ENCODE measurements at places on chromosomes 4 and X.

- no peak for DNase-seq
Observed at GRCh38 chr4:148079961-148080360, 348.1 kb downstream of the ARHGAP10 start.

DNA sequence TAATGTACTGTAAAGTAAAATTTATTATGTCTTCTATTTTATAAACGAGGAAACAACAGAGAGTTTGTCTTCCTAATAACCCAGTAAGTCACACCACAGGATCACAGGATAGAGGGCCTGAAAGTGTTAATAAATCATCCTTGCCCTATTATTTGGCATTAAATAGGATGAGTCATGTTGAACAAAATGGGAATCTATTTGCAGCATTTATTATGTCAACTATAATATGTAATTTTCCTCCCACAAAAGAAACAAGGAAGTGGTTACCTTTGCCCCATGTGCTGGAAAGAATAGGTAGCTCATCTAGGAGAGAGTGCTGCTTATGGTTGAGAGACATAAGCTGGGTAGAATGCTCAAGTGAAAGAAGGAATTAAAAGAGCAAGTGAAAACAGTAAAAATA is 237.6 kb upstream of the NDST3 start:
- no peak for DNase-seq

GRCh38 chr4:143286701-143287571 is 49.7 kb upstream of the GAB1 start:
- DNase-seq = peak; percentile 23

DNA sequence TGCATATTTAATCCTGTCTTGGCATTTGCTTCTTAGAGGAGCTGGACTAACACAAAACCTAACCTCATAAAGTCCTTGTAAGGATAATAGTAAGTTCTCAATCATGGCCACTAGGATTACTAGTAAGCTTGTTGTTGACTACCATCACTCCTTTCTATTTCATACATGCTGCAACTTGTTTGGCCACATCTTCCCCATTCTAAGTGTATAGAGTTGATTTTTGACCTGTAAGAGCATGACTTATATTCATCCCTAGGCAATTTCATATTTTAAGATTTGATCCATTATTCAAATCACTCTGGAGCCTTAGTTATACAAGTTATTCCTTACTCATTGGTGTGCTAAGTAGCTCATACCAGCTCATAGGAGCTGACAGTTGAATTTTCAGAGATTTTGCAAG is 109.4 kb downstream of the EFHC2 start:
- DNase-seq = no peak

DNA sequence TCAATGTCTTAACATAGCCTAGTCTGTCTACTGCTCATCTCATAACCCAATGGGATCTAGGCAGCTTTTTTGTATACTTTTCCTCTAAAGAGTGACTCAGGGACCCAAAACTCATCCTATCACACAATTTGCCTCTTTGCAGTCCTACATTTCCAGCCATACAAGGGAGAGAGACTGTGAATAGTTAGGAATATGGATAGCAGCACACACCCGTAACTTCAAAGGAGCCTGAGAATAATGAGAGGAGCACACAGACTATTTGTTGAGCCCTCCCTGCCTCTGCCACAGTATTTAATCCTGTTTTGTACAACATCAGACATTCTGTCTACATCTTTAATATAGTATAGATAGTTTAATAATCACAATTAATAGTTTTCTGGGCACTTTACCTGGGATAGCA is 83.2 kb downstream of the AREG start:
- DNase-seq = no peak

DNA sequence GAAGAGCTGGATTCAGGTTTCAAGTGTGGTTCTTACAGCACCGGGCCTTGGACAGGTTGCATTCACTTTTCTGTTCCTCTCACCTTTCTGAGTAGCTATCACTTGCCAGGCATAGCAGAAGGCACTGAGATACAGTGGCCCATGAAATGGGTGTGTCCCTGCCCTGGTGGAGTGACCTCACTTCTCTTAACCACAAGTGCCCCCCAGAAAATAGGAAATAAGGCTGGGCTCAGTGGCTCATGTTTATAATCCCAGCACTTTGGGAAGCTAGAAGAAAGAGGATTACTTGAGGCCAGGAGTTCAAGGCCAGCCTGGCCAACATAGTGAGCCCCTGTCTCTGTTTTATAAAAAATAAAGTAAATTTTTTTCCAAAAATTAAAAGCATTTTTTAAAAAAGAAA is 101.7 kb upstream of the KIT start:
- DNase-seq = no peak

DNA sequence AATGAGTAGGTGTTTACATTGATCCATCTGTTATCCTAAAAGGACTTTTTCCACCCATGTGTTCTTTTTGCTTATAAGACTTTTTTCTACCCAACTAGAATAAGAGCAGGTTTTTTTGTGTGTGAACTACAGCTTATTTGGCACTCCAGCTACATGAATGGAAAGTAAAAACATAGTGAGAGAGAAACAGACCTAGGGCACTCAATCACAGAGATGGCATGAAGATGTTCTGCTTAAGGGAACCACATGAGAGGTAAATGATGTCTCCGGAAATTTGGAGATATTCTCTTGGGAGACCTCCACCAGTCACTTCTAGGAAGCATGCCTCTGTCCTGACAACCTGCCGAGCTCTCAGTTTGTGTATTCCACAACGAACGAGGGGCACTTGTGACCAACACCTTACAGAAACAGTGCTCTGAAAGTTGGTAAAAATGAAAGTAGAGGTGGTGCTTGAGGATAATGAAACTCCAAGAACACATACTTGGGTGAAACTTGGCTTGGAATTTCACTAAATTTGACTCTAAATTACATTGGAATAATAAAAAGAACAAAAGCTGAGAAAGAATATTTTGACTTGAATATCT is 788.4 kb upstream of the GALNTL6 start:
- no peak for DNase-seq

DNA sequence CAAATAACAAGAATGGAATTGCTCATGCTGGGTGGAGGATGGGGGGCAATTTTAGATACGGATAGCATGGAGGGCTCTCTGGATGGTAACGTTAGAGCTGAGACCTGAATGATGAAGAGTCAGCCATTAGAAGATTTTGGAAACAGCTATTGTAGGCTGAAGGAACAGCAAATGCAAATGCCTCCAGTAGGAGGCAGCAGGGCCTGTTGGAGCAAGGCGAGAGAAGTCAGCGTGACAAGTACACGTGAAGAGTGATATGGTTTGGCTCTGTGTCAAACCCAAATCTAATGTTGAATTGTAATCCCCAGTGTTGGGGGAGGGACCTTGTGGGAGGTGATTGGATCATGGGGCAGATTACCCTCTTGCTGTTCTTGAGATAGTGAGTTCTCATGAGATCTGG is 59.3 kb upstream of the SOD3 start:
- no peak for DNase-seq

GRCh38 chr4:15164571-15164970 is 162.3 kb downstream of the CPEB2 start:
- no peak for DNase-seq

DNA sequence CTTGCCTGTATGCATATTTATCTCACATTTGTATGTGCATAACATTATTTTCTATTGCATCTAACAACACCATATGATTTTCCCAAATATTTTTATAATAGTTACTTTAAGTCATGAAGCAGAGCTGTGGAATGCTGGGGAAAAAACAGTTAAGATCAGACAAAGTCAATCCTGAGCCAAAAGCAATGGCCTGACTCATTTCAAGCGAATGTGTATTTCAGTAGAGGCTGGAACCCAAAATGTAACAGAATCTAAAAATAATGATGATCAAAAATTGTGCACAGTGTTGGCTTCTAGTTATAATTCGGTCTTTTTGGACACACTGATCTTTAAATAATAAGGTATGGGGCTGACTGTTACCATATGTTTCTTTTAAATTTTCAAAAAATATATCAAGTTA is 516.2 kb upstream of the ADGRL3 start:
- peak; percentile 71 for DNase-seq

GRCh38 chr4:54660591-54660990 is 2.8 kb downstream of the KIT start:
- no peak for DNase-seq

DNA sequence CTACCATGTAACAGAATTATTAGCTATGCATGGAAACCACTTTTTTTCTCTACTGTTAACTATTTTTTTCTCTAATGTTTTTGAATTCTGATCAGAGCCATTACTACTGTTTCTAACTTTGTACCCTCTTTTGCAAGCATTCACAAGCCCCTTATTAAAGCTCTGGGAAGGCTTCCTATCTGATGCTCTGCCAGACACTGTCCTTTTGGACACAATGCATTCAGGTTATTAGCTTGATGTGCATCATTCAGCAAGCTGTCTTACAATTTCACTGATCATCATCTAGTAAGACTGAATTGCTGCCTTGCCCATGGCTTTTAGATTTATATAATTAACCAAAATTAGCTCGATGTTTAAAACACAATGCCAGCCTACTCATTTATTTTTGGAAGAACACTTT is 155.1 kb downstream of the NR3C2 start:
- no peak for DNase-seq

DNA sequence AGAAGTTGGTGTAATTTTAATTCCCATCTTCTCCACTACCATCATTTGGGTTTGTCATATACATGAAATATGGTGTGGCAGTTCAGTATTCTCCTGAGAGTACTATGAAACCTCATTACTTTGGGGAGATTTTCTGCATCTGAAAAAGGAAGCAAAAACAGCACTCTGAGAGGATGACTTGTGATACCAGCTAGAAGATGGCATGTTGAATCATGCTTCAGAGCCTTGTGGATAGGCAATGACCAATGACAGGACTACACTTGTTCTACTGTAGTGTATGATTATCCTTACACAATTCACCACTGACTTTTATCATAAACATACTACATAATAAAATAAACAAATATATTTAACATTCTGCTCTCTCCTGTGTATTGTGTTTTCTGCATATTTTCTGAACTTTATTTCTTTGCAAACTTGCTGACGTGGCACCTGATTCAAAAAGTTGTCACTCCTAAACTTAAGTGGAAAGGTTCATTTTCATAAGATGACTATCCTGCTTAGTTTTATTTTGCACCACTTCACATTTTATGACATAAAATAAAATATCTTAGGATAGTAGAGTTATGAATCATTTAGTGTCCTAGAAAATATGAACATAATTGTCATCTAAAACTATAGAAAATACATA is 991.3 kb downstream of the FSTL5 start:
- no peak for DNase-seq

DNA sequence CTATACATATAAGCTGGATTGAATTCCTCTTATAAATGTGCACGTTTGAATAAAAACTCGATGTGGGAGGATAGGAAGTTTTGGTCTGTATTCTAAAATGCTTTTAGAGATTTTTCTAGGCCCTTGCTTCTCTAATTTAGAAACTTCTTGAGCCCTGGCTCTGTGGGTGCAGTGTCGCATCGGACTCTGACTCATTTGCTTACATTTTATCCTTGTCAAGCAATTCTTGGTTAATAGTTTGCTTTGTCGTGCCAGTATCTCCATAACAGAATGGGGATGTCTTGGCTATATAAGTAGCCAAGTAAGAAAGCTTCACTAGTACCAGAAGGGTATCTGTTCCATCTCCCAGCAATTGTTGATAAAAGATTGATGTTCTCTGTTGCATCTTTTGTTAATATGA is 10.7 kb downstream of the SGMS2 start:
- DNase-seq = no peak

GRCh38 chr4:167787231-167787630 is 305.1 kb upstream of the ANXA10 start:
- DNase-seq = no peak

DNA sequence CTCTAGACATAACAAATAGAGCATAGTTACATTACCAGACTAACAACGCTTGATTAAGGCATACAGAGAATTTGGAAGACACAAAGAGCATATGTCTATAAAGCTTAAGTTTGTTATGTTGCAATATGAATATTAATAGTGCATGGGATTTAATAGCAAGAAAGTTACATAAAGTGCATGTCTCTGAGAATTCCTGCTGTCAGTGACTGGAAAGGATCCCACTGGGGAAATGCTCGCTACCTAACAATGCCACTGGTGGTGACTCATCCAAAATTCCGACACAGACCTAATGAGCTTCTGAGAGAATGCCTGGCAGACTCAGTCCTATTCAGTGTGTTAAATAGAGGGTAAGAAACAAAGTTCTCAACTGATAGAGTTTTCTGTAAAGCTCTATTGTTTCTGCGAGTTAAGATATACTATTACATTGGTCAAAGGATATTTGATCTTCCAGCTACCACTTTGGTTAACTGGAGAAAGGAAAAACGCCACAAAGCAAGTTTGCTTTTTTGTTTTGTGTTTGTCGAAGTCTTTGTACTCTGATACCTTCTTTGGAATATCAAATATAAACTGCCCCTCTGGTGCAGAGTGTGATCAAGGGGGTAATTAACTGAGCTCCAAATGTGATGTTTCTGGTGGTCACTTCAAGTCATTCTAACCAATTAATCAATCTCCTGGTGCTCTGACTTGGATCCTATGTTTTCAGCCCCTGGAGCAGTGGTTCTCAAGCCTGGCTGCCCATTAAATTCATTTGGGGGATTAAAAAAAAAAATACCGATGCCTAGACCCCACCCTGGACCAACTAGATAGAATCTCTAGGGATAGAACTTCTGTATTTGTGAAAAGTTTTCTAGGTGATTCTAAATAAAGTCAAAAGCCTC is 107.9 kb downstream of the PALLD start:
- DNase-seq = no peak

DNA sequence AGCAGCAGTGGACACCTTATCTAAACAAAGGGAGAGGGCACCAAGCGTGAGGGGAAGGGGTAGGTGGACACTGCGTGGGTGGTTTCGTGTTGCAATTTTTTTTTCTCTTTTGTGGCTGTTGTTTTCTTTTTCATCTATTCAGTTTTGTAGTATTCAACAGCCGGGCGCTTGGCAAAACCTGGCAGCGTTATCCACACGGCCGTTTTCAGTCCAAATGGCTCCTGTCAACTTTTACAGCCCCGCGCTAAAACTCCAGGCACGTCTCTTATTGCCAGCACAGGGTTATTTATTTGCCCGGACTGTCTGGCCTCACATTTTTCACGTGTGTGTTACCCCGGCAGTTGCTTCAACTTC is 192.2 kb downstream of the BCOR start:
- DNase-seq = no peak

- no peak for DNase-seq
Observed at GRCh38 chrX:139734996-139735395, 27.0 kb upstream of the MCF2 start.

- DNase-seq = no peak
Observed at GRCh38 chrX:34768290-34768689, 111.2 kb upstream of the TMEM47 start.

All from AG04449 (cell line).